ENCODE measurements at places on chromosomes 4 and X.

DNA sequence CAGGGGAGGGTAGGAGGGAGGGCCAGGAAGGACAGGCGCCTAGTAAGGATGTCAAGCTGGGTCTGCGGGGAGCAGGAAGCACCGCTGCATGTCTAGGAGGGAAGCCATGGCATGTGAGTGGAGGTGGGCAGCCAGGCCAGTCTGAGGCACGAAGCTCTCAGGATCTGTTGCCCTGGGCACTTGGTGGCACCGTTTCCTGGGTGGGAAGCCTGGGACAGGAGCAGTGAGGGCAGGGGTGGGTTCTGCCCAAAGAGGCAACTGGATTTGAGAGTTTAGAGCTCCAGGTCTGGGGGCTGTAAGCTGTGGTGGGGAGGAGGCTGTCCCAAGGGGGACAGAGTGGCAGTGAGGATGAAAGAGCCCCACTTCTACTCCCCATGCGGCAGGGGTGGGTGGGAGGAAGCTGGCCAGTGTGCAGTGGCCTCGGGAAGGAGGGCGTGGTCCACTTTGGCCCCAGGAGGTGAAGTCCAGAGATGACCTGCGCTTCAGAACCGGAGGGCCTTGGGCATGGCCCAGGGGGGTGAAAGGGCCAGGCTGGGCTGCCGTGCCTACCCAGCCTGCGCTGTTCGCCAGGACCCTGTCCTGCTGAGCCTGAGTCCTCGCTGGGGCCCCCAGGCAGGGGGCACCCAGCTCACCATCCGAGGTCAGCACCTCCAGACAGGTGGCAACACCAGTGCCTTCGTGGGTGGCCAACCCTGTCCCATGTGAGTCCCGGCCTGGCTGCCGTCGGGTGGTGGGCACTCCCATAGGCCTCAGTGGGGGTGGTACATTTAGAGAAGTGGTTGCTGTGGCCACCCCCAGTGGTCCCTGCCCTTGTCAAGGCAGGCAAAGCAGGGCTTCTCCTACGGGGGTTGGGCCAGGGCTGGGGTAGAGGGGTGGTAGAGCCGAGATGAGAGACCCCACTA, 8.3 kb upstream of the SRPK3 start:
- peak; percentile 38 for DNase-seq

DNA sequence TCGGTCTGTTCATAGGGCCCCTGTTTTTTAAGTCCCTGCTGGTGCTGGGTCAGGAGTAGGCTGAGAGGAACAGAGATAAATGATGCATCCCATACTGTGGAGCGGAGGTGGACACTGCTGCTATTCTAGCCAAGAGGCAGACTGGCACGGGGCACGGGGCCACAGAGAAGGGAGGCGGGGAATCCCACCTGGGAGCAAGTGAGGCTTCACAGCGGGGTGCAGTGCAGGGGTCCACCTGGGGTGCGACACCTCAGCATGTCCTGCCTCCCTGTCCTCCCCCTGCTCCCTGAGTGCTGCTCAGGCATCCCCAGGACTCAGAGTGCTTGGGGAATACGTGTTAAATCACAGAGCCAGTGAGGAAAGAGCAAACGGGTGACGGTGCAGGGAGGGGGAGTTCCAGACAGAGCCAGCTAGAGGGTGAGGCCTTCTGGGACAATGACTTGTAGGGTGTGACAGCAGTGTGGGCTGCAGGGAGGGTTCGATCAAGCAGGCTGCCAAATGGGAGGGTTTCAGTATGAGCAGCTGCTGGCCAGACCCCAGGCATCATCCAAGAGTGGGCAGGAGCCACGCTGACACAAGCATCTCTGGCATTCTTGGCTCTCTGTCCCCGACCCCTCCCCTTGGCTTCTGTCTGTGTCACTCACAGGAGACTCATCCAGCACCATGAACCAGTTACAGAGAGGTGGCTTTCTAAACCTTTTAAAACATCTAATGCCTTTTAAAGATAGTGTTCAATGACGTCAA, 13.7 kb upstream of the HTRA3 start:
- no peak for DNase-seq

- no peak for DNase-seq
Observed at GRCh38 chrX:130896026-130896425, 7.0 kb downstream of the ENOX2 start.

- no peak for DNase-seq
Observed at GRCh38 chr4:183838987-183839712, 66.0 kb upstream of the STOX2 start.

GRCh38 chr4:153409412-153409811, 56.7 kb upstream of the TMEM131L start:
- DNase-seq = no peak

DNA sequence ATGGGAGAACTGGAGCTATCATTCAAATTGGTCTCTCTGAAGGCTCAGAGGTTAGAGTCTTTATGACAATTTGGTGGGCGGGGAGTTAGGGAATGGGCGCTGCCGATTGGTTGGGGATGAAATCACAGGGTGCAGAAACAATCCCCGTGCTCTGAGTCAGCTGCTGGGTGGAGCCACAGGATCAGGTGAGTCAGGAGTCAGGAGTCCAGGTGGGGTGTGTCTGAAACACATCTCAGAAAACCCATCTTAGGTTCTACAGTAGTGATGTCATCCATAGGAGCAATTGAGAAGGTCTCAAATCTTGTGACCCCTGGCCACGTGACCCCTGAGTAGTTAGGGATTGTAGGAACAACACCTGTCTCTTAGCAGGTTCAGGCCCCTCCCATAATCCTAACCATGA, 41.6 kb upstream of the TLR3 start:
- no peak for DNase-seq

- DNase-seq = no peak
Observed at GRCh38 chrX:136586386-136586785, 54.4 kb downstream of the VGLL1 start.

GRCh38 chr4:27084685-27085361, 224.2 kb downstream of the STIM2 start:
- DNase-seq = peak; percentile 64

DNA sequence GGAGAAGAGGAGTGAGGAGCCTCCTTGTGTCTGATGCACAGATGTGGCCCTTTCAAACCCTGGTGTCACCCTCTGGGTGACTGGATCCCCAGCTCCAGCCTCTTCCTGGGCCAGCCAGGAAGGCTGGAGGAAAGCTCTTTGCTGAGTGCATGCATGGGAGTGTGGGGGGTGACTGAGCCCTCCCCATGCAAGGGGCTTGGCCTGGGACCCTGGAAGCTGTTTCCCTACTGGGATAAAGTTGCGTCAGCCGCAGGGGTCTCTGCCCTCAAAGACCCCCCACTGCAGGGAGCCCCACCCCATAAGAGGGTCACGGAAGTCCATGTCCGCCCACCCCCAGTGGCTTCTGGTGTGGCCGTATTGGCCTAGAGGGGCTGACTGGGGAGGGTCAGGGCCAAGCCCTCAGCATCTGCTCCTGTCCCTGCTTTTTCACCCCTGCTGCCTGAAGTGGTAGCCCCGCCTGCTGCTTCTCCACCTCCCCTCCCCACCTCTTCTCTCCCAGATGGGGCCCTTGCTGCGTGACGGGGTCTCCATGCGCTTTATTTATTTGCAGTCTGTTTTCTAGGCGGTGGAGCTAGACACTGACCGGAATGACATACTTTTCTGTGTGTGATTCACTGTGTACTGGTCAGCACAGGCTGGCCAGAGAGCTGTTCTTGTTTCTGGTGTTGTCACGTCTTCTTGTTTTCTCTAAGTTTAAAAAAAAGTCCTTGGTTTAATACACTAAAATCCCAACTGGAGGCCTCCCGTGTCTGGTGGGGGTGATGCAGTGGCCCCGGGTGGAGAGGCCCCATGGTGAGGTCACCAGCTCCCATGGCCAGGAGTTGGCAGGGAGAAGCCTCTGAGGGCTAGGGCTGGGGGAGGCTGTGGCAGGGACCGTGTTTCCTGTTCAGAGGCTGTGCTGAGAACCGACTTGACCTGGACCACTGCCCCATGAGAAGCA, 3.6 kb downstream of the SMIM10L2A start:
- no peak for DNase-seq

GRCh38 chr4:142044271-142044670, 407.9 kb downstream of the IL15 start:
- DNase-seq = no peak

- DNase-seq = no peak
Observed at GRCh38 chr4:41814565-41814964, 66.0 kb upstream of the PHOX2B start.

DNA sequence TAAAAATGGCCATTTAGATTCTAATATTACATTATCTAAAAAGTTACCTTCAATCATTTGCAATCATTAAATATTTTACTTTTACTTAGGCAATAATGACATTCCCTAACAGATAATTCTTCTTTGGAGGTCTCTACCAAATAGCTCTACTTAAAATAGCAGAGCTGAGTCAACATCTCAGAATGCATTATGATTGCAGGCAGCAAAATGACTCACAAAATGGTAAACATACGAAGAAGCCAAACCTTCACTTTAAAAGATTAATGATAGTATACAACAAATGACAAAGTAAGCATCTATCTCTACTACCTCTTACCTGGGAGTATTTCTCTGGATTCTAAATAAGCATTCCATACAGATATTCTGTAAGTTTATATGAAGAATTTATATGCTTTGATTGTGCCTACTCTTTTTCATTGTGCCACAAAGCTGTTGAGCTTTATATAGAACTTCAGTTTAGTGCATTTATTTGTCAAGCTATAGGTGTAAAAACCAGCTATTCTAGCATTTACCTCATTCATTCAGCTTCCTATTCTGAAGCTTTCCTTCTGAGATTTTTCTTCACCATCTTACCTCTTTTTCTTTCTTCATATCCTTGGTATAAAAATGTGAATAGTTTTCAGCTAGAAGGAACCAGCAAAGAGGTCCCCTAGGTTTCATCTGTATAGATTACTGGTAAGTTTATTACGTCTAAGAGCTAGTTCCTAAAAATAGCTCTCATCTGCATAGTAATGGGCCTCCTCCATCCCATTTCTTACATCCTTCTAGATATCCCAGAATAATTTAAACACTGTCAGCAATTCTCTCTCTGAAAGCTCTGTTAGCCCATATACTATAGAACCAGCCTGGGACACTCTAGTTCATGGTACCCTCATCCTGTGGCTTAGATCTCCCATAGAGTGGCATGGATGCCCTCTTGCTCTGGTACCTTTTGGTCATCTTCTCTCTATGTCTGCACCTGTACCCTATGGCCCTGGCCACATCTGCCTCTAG, 17.2 kb upstream of the SPCS3 start:
- no peak for DNase-seq

- no peak for DNase-seq
Observed at GRCh38 chr4:119971431-119972084, 95.1 kb downstream of the MAD2L1 start.

- DNase-seq = no peak
Observed at GRCh38 chr4:121796283-121796682, 4.8 kb upstream of the EXOSC9 start.

DNA sequence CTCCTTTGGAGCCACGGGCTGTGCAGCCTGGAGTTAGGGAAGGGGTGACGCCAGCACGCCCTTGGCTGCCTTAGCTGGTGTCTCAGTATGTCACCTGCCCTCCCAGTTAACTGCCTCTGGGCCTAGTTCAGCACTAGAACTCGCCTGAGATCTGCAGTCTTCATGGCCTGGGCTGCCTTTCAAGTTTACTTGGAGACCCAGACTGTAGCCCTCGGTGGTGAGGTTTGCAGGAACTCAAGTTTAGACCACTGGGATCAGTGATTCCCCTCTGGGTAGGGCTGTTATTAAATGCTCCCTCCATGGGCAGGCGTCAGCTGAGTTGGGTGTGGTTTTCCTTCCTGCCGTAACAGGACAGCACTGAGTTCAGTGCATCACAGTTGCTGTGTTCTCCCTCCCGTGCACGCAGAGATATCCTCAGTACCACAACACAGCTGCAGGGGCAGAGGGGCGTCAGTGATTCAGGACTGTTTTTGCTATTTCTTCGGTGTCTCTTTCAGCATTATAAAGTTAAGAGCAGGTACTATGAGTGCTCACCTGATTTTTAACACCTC, 30.5 kb downstream of the PLAC8 start:
- DNase-seq = no peak

DNA sequence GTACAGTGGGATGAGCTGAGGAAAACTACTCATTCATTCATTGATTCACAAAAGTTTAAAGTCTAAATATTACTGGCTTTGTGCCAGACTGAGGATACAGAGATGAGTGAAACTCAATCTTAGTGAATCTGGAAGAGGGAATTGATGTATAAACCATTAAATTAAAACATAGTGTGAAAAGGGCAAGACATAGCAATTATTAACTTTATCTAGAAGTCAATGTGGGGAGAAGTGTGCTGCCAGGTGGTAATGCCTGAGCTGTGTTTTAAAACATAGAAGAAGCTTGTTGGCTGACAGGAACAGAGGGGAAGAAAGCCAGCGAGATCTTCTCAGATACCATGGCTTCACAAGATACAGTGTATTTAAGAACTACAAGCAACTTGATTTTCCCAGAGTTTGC, 153.4 kb downstream of the BMPR1B start:
- DNase-seq = no peak

DNA sequence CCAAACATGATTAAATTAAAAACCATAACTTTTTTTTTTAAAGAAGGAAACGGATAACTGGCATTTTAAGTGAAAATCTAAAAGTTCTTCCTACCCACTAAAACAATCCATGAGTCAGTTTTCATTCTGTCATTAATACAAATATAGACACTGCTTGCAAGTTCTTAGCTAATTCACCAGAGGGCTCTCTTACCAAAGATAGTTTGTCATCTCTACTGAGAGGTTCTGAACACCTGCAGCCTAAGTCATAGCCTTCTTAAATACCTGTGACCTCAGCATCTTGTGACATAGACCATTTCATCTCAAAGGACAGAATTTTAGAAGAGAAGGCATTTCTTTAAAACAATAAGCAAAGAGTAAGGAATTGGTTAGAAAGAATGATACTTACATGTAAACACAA, 65.3 kb upstream of the FAM120C start:
- DNase-seq = peak; percentile 1

GRCh38 chrX:148836741-148837140, 336.3 kb downstream of the AFF2 start:
- DNase-seq = no peak

- DNase-seq = peak; percentile 1
Observed at GRCh38 chrX:3550160-3550751, 163.2 kb downstream of the PRKX start.

- no peak for DNase-seq
Observed at GRCh38 chr4:131304686-131305085, 1844.4 kb upstream of the PCDH10 start.

DNA sequence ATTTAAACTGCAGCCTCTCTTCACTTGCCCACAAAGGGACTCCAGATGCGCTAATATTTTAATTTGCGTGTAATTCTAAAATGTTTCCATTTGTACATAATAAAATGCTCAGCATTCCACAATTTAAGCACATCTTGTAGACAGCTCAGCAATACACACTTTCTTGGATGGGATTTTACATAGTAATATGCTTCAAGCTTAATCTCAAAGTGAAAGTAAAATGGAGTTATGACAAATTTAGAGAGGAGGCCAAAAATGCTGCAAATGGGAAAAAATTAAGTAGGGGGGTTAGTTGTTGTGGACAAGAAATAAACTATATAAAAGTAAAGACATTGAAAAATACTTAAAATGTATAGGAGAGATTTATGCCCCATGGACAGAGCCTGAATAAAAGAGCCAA, 149.1 kb downstream of the FBXO8 start:
- no peak for DNase-seq

Data from frontal cortex (tissue), 4 donors.